NAMALWA (cell line): ENCODE measurements at places on chromosomes 11 and 22.

- no peak for DNase-seq
Observed at GRCh38 chr22:47396105-47396504, 633.7 kb downstream of the TBC1D22A start.

DNA sequence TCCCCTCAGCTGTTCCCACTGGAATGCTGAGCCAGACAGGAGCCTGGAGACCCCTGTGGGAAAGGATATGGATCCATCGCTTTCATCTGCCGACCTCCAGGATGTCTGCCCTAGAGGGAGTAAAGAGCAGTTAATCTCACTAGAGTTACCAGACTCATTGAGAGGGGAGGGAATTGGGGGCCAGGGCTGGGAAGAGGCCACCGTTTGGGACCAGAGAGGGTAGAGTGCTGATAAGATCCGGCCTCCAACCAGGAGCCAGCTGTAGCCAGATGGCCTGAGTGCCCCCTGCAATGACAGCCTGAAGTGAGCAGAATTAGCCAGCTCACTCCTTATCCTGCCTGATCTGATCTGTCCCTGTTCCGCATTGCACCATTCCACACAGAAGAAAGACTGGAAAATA is 3.7 kb upstream of the APLNR start:
- no peak for DNase-seq

DNA sequence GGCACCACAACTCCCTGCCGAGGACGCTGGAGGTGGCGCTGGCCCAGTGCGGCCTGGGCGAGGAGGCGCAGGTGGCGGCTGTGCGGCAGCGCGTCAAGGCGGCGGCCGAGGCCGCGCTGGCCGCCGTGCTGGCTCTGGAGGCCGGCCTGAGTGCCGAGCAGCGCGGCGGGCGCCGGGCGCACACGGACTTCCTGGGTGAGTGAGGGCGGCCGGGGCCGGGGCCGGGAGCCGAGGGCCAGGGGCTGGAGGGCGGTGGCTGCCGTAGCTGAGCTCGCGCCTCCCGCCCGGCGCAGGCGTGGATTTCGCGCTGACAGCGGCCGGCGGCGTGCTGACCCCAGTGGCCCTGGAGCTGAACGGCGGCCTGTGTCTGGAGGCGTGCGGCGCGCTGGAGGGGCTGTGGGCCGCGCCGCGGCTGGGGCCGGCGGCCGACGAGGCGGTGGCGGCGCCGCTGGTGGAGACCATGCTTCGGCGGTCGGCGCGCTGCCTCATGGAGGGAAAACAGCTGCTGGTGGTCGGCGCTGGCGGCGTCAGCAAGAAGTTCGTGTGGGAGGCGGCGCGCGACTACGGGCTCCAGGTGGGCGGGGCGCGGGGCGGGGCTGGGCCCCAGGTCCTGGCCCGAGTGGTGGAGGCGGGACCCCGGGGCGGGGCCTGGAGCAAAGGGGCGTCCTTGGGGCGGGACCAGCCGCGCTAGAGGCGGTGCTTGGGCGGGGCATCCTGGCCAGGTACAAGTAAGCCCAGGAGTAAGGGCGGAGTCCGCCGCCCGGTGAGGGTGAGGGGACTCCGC is 5.4 kb downstream of the CARNS1 start:
- DNase-seq: peak; percentile 94

GRCh38 chr22:40009951-40010671 is 15.4 kb downstream of the FAM83F start:
- no peak for DNase-seq

GRCh38 chr11:1232021-1232882 is 9.4 kb downstream of the MUC5B start:
- DNase-seq: no peak

DNA sequence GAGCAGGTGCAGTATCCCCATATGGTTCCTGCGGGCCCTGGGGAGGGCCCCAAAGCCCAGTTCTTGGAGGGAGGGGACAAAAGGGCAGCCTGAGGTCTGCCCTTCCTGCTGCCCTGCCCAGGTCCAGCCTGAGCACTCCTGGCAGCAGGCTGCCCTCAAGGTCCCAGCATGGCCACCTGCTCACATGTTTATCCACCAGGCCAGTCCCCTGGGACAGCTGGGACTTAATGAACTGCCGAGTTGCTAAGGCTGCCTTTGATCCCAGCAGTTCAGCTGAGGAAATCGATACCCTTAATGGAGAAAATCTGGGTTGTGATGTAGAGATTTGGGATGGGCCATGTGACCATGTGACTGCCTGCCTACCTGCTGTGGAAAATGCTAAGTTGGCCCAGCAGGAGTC is 146.2 kb downstream of the TRIM29 start:
- no peak for DNase-seq

DNA sequence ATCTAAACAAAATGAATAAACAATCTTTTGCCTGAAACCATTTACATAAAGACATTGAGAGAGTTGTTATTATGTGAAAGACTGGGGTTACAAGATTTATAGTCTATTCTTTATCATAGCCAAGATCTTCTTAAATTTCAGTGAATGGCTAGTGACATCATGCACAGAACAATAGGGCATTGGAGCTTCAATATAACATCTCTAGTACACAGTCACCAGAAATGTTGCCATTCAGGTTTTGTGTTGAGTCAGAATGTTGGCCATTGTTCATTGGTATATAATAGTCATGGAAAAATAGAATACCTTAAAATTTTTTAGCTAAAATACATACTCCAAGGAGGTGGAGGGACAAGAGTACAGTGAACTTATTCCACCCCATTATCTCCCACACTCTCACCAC is 44.3 kb downstream of the SLC5A12 start:
- DNase-seq: no peak

DNA sequence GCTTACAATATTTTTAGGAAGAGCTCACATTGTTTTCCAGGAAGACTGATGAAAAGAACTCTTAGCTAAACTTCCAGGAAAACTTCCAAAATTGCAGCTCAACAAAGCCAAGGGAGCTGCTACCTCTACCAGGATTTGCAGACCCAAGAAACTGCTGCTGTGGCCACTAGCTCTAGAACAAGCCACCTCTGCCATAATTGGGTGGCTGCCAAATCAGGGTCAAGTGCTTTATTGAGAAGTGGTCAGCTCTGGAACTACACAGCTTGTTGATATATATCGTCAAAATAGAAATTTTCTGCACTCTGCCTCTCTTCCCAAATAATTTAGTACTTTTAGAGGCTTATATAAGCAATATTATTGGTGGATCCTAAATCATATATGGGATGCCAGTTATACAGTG is 371.8 kb upstream of the CHORDC1 start:
- peak; percentile 14 for DNase-seq

DNA sequence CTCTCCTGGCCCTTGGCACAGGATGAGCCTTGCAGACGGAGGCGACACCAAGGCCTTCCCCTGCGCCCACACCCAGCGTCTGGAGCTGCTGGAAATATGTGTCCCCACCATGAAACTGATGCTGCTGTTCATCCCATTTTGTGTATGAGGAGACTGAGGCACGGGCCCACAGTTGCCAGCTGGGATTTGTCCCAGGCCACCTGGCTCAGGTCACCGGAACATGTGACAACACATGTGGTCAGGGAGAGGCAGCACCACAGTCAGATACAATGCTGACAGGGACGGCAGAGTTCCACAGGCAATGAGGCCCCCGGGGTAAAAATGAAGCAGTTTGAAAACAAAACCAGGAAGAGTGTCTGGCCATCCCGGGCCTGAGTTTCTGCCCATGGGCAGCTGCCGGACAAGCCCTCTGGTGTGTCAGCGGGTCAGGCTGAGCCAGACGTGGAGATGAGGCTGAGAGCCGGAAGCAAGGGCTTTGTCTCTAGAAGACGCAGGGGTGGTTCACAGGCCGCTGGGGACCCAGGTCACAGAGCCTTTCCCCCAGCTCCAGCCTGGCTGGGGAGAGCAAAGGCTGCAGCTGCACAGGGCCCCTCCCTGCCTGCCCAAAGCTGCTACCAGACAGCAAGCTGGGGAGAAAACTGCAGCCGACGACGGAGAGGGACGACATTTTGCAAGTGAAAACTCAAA is 80.7 kb downstream of the CDKN1C start:
- DNase-seq: no peak

DNA sequence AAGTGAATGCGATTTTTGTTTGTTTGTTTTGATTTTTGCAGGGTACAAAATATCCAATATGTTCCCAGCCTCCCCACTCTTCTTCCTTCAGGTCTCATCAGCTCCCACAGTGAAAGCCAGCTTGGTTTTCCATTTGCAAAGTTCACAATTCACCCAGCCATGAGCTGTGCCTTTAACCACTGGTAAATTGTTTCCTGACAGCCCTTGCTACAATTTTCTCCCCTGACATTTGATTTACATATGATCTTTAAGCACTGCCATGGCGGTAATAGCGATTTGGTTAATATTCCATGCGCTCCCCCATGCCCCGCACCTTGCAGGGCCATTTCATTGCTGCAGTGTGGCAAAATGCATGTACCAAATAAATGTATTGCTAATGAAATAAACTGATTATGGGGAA is 385.9 kb downstream of the MIAT start:
- DNase-seq: no peak

GRCh38 chr22:37229012-37229804 is 14.9 kb downstream of the RAC2 start:
- DNase-seq: no peak

DNA sequence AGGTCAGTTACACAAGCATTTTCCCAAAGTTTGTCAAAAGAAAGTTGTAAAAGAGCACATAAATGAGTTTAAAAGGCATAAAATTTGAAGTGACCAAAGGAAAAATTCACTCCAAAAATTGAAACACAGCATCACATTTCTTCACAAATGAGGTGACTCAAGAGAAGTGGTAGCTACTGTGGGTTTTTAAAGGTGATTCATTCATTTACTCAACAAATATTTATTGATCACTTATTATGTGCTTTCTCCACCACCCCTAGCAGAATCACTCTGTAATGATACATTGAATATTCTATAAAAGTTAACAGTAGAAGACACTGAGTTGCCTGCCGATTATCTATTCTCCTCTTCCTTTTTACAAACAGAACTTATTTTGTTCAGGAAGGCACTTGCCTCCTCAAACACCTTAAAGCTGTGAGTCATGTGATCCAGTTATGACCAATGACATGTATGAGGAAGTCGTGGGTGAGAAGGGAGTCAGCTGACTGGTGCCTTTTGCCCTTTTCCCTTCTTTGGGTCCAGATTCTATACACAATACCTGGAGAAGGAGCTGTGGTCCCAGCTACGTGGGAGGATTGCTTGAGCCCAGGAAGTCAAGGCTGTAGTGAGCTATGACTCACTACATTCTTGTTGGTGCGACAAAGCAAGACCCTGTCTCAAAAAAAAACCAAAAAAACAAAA is 67.7 kb upstream of the CLNS1A start:
- DNase-seq: no peak

DNA sequence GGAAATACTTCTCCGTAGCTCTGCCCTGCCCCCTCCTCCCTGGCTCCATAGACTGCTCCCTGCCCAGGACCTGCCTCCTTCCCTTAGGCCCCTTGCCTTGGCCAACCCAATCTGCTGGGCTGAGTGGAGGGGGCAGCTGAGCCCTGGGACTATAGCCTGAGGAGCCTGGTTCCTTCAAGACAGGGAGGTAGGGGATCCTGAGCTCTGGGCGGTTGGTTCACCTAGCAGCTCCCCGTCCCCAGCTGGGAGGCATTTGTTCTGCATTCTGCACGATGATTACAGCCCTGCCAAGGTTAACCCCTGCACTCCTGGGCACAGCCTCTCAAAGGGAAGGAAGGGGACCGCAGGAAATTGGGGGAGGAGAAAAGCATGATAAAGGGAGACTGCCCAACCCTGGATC is 3.6 kb upstream of the CDC42EP1 start:
- no peak for DNase-seq

DNA sequence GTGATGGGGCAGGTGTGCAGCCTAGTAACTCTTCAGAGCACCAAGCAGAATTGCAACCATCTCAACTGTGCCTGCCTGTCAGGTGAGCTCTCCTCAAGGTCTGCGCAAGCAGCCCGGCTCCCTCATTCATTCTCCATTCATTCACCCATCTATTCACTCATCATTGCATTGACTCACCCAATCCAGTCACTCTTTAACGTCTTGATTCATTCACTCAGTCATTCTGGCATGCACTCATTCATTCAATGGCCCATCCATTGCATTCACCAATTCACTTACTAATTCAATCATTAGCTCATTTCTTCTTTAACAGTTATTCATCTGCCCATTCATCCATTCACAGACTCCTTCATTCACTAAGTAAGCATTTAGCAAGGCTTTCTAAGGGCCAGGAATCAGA is 111.8 kb downstream of the PDE2A start:
- DNase-seq: no peak

- no peak for DNase-seq
Observed at GRCh38 chr11:108501396-108501795, 3.2 kb upstream of the POGLUT3 start.

DNA sequence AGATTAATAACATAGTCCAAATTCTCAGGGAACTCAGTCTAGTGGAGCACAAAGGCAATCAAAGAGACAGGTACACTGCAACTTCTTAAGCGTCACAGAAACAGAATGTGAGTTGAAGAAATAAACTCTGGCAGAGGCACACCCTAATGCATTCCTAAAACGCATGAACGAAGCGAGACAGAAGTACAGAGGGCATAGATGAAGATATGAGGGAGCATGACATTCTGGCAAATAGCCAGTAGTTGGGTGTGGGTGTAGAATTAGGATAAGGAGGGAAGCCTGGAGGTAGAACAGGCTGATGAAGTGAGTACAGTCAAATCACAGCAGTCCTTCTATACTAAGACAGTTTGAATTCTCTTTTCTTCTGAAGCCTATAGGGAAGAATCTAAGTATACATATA is 838.7 kb upstream of the API5 start:
- no peak for DNase-seq

GRCh38 chr22:26610996-26611395 is 6.8 kb downstream of the CRYBB1 start:
- no peak for DNase-seq

DNA sequence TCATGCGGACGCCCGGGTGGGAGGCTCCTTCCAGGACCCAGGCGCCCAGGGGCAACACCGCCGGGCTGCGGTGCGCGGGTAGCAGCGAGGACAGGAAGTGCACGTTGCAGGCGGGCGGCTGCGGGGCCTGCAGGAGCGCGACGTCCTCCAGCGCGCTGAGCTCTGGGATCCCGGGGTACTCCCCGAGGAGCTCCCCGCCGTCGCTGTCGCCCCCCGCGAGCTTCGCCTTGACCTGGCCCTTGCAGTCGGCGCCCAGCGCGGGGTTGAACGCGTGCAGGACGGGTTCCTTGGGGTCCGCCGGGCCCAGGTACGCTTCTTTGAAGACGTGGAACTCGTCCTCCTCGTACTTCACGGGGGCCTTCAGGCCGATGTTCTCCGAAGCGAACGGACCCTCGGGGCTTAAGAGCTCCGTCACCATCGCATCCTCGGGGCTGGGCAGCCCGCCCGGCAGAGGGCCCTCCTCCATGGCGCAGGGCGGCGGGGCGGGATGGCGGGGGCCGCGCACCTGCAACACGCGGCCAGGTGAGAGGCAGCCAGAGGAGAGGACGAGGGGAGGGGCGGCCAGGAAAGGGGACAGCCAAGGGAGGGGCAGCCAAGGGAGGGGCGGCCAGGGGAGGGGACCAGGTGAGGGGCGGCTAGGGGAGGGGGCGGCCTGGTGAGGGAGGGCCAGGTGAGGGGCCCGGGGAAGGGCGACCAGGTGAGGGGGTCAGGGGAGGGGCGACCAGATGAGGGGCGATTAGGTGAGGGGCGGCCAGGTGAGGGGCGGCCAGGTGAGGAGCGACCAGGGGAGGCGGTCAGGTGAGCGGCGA is 921 bp downstream of the TESMIN start:
- DNase-seq: no peak

GRCh38 chr11:30312243-30312642 is 10.7 kb upstream of the ARL14EP start:
- no peak for DNase-seq
